ENCODE measurements at places on chromosomes 16 and 17.

DNA sequence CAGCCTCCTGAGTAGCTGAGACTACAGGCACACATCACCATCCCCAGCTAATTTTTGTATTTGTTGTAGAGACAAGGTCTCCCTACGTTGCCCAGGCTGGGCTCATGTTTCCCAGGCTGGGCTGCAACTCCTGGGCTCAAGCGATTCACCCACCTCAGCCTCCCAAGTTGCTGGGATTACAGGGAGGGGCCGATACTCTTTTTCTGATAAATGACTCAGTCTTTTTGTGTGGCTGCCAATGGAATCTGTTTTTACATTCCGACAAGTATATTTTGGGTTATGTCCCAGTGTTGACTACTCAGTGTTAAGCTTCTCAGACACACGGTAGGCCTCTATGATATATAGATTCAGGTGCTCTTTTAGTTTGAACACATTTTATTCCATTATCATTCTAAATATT is 58.1 kb downstream of the SLFN11 start:
- DNase-seq: no peak

- no peak for DNase-seq
Observed at GRCh38 chr17:44878627-44879221, 20.5 kb downstream of the EFTUD2 start.

GRCh38 chr17:70041540-70041939 is 33.5 kb upstream of the KCNJ16 start:
- no peak for DNase-seq

DNA sequence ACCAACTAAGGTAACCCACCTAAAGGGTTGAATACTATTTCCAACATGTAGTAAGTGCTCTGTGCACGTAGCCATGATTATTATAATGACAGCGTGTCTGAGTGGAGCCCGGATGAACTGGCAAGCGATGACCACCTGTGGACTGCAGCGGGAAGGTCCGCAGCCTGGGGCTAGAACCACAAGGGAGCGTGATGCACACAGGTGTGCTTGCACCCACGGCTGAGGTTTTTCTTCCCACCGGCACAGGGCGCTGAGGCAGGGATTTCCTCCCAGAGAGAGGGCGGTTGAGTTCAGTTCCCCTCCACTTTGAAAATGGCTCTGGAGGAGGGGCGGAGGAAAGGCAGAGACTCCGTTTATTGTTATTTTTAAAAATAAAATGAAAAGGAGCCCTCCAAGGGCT is 221.7 kb upstream of the HSBP1 start:
- DNase-seq: no peak

- no peak for DNase-seq
Observed at GRCh38 chr17:28092088-28092487, 49.6 kb downstream of the NLK start.
